ENCODE measurements at places on chromosomes 16 and 17. TPM values are rescaled to one million over a fixed set of nuclear protein-coding genes. Genes with fewer than 3 reads are reported as not detected.

The TP53TG3D gene
- total RNA-seq: 2.1 TPM

The KRT39 gene
- total RNA-seq: not detected

The CHP2 gene
- total RNA-seq: not detected

The IRX6 gene
- total RNA-seq: not detected

The CCDC40 gene
- 13.7 TPM for total RNA-seq

Data from G401 (cell line).